Effector memory CD8-positive, alpha-beta T cell (primary cell): ENCODE measurements at places on chromosomes 16 and 17.
A peak's percentile ranks its signal among the peaks of the same experiment; 100 is the strongest.

DNA sequence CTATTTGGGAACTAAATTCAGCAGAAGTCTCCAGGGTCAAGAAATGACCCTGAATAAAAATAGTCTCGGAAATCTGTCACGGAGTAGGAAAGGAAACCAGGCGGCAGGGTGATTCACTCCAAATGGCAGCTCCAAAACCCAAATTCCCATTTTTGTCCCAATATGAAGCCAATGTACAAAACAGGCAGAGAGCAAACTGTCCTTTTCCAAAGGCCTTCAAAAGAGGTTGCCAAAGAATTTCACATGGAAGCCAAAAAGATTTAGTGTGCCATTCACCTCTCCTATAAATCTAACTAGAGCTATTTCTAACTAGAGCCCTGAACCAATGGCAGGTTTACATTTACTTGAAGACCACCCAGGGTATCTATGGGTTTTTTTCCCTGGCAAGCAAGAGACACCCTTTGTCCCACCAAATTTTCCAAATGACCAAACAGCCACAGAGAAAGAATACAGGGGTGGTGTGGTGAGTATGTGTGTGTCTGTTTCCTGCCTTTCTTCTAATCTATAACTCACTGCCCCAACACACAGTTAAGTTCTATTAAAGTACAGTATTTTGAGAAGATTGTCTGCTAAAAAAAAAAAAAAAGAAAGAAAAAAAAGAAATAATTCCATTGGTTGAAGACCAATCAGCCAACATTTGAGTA lies 6.8 kb downstream of the MYO1D start:
- H3K4me1 ChIP-seq, result no peaks in the 10 kb centered on the region
- peaks cover 2% of the 10 kb centered on the region for H3K36me3 ChIP-seq
- DNase-seq, result no peak
- no peaks in the 10 kb centered on the region for H3K27me3 ChIP-seq
- H3K4me3 ChIP-seq, result no peak overlapping the region

- peak overlapping the region; percentile 85 for H3K27ac ChIP-seq
- peaks cover 33% of the 10 kb centered on the region for H3K36me3 ChIP-seq
Measured at GRCh38 chr17:81551458-81552243, 502 bp downstream of the FAAP100 start.

DNA sequence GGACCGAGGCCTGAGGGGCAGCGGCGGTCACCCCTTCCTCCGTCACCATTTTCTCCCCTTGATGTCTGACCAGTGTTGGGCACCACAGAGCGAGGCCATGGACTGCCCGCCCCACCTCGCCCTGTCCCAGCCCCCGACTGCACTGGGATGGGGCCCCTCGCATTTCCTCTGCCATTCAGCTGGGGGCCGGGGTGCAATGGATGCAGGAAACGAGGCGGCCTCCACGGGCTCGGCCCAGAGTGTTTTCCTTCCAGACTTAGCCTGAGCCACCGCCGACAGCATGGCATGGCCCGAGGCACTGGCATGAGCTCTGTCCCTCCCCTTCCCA lies 44.6 kb upstream of the ZC3H18 start:
- H3K4me1 ChIP-seq, result no peaks in the 10 kb centered on the region
- H3K27me3 ChIP-seq, result no peaks in the 10 kb centered on the region
- H3K27ac ChIP-seq, result peak overlapping the region; percentile 35
- no peak overlapping the region for H3K4me3 ChIP-seq

DNA sequence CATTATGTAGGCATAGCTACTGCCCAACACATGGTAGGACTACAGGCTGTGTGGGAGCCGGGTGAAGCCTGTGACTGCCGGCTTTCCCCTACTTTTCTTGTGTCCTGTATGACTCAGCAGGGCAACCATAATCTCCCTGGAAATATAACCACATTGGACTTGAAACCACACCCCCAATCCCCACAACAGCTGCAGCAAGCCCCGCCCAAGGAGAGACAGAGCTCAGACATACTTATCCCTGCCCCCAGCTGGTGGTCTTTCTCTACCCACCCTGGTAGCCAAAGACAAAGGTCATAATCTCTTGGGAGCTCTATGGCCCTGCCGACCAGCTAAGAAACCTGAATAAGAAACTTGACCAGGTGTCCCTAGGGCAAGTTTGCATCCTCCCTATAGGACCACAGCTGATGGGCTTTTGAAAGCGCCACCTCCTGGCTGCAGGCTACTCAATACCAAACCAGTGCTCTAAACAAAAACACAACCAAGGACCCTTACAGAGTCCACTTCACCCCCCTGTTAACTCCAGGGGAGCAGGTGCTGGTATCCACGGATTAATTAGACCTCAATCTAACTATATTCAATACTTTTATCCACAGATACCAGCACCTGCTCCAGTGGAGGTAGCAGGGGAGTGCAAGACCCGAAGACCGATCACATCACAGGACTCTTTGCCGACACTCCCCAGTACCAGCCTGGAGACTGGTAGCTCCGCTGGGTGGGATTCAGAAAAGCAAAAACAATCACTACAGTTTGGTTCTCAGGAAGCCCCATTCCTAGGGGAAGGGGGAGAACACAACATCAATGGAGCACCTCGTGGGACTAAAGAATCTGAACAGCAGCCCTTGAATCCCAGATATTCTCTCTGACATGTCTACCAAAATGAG lies 91.2 kb downstream of the IRX5 start:
- no peaks in the 10 kb centered on the region for H3K36me3 ChIP-seq
- no peak overlapping the region for H3K4me3 ChIP-seq
- H3K4me1 ChIP-seq, result no peaks in the 10 kb centered on the region
- no peak overlapping the region for H3K27ac ChIP-seq
- no peaks in the 10 kb centered on the region for H3K27me3 ChIP-seq

GRCh38 chr17:28598389-28598788 lies 436 bp downstream of the SPAG5 start:
- peaks cover 14% of the 10 kb centered on the region for H3K36me3 ChIP-seq
- no peaks in the 10 kb centered on the region for H3K27me3 ChIP-seq
- peak overlapping the region; percentile 93 for H3K4me3 ChIP-seq
- H3K4me1 ChIP-seq, result peaks cover 22% of the 10 kb centered on the region

DNA sequence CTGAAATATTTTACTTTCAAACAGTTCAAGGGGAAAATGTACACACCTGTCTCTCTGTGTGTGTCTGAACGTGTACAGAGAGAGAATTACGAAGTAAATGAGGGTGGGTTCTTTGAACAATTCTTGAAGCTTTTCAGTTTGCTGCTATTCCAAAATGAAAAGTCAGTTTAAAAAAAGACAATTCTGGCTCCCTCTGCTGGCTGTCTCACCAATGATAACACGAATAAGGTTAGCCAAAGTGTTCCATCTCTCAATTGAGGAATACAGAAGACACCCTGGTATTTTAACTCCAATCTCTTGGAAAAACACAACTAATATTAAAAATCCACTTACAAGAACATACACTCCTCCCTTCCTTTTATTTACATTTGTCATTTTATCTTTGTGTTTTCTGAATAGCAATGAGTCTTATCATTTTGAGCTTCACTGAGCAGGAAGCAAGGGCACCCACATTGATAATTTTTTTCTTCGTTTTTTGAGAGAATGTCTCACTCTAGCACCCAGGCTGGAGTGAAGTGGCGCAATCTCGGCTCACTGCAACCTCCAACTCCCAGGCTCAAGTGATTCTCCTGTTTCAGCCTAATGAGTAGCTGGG lies 20.5 kb downstream of the EFTUD2 start:
- DNase-seq, result no peak
- no peak overlapping the region for H3K4me3 ChIP-seq
- H3K27me3 ChIP-seq, result no peaks in the 10 kb centered on the region

DNA sequence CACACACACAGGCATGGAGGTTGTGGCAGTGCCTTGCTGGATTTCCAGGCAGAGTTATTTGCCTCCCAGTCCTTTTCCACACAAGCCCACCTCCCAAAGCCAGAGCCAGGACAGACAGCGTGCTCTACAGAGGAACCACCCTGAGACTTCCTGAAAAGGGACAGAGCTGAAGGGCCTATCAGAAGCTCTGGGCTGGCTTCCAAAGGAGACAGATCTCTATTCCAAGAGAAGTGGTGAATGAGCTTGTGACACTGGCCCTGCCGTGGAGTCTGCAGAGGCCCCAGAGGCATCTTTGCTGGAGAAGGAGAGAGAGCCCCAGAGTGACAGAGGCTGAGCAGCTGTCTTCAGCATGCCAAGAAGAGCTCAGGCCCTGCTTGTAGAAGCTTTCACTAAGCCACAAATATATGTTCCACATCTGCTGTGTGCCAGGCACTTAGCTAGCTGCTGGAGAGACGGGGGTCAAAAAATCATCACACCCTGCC lies 8.3 kb upstream of the LPCAT2 start:
- H3K4me3 ChIP-seq, result no peak overlapping the region
- H3K27ac ChIP-seq, result no peak overlapping the region
- H3K36me3 ChIP-seq, result peaks cover 3% of the 10 kb centered on the region
- no peaks in the 10 kb centered on the region for H3K4me1 ChIP-seq
- peaks cover 6% of the 10 kb centered on the region for H3K27me3 ChIP-seq

DNA sequence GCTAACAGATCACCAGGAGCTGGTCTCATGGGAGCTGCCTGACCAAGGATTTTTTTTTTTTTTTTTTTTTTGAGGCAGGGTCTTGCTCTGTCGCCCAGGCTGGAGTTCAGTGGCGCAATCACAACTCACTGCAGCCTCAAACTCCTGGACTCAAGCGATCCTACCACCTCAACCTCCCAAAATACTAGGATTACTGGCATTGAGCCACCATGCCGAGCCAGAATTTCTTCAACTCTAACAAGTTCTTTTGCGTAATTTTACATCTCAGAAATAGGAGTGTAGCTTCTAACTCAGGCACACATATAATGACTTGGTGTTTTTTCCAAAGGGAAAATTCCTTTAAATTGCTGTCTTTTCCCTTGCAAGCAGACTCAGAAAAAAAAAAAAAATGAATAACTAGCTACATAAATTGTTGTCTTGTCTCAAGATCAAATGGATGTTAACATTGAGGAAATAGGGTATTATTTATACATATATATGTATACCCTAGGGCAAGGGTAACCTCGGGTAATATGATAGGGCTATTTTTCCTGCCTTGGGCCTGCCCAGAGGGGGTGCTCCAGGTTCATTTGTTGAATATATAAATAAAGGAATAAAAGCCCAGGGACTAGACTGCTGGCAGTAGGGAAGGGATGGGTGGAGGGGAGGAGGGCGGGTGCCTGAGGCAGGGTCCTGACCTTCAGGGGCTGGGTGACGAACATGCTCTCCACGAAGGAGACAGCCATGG lies 42.8 kb upstream of the GCSH start:
- no peak for DNase-seq
- H3K4me3 ChIP-seq, result no peak overlapping the region
- H3K4me1 ChIP-seq, result no peaks in the 10 kb centered on the region
- H3K27ac ChIP-seq, result no peak overlapping the region

DNA sequence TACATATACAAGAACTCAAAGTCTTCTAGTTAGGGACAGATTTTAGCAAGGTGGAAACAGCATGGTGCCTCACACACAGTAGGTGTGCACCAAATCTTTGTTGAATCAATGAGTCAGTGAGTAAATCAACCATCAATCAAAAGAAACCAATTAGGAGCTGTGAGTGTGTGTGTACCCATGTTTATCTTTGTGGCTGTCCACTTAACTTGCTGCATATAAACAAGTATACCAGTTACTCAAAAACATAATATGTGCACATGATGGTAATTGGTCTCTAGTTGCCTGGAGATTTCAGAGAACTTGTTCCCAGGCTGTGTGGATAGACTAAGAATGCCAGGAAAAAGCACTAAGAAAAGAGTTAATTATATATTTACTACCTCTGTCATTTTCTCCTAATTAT lies 272.2 kb upstream of the CCL2 start:
- no peaks in the 10 kb centered on the region for H3K27me3 ChIP-seq
- no peaks in the 10 kb centered on the region for H3K4me1 ChIP-seq

- peak; percentile 93 for DNase-seq
- H3K36me3 ChIP-seq, result peaks cover 56% of the 10 kb centered on the region
- peak overlapping the region; percentile 100 for H3K27ac ChIP-seq
- peak overlapping the region; percentile 87 for H3K4me3 ChIP-seq
- H3K4me1 ChIP-seq, result peaks cover 35% of the 10 kb centered on the region
- no peaks in the 10 kb centered on the region for H3K27me3 ChIP-seq
Measured at GRCh38 chr16:22195695-22196558, 10.2 kb upstream of the EEF2K start.
